Activated T-helper 2 cell treated with anti-CD3 and anti-CD28 coated beads, Interferon-gamma antibody, Interleukin-2, Interleukin-4, amounts not matched to agents 10 μg/mL and 5 μg/mL and 100 μg/mL, durations not matched to agents 14 hours and 24 hours and 36 hours (primary cell): ENCODE measurements at places on chromosomes 7 and 10. TPM values are rescaled to one million over a fixed set of nuclear protein-coding genes. Genes with fewer than 3 reads are reported as not detected.

- no peak for DNase-seq
Measured at GRCh38 chr10:43350156-43350555, 21.3 kb upstream of the FXYD4 start.

DNA sequence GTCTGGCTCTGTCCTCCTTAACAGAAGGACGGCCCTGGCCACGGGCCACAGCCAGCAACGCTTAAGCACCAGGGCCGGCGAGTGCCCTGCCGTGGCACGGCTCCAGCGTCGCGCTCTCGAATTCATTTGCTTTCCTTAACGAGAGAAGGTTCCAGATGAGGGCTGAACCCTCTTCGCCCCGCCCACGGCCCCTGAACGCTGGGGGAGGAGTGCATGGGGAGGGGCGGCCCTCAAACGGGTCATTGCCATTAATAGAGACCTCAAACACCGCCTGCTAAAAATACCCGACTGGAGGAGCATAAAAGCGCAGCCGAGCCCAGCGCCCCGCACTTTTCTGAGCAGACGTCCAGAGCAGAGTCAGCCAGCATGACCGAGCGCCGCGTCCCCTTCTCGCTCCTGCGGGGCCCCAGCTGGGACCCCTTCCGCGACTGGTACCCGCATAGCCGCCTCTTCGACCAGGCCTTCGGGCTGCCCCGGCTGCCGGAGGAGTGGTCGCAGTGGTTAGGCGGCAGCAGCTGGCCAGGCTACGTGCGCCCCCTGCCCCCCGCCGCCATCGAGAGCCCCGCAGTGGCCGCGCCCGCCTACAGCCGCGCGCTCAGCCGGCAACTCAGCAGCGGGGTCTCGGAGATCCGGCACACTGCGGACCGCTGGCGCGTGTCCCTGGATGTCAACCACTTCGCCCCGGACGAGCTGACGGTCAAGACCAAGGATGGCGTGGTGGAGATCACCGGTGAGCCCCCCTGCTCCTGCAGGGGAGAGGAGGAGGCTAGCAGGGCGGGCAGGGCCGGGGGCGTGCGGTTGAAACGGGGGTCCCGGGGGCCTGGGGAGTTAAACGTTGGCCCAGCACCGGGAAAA is at the start of gene HSPB1:
Gene HSPB1 (plus strand): TSS at position 327 of the 855 bp plus-strand sequence. CDS start 40 bp downstream, at position 367.
- DNase-seq = peak; percentile 54

The FAM13C gene
- not detected in 2 replicates for total RNA-seq

GRCh38 chr10:124663766-124664360 is 80.3 kb downstream of the FAM53B start:
- no peak for DNase-seq

The UCN3 gene
- not detected in 2 replicates for total RNA-seq

- no peak for DNase-seq
Measured at GRCh38 chr10:4249841-4250586, 465.0 kb upstream of the KLF6 start.

GRCh38 chr7:28483112-28483511 is 70.8 kb downstream of the CREB5 start:
- no peak for DNase-seq

- no peak for DNase-seq
Measured at GRCh38 chr7:80583901-80584300, 54.5 kb upstream of the CD36 start.

The DOCK1 gene
- 0.59 and 1.1 TPM in 2 replicates for total RNA-seq

The STOX1 gene
- total RNA-seq = 0.82 and 0.85 TPM in 2 replicates

DNA sequence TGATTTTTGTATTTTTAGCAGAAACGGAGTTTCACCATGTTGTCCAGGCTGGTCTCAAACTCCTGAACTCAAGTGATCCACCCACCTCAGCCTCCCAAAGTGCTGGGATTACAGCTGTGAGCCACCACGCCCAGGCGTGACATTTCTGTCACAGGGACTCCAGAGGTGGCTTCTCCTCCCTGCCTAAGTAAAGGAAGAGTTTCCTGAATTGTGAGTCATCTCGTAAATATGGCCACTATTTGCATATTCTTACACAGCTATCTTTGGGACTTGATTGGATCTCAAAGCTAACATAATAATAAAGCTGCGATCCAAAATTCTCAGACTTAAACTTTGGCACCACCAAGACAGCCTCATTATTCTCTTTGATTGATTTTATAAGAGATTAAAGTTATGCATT is 50.1 kb downstream of the ADARB2 start:
- DNase-seq = no peak

DNA sequence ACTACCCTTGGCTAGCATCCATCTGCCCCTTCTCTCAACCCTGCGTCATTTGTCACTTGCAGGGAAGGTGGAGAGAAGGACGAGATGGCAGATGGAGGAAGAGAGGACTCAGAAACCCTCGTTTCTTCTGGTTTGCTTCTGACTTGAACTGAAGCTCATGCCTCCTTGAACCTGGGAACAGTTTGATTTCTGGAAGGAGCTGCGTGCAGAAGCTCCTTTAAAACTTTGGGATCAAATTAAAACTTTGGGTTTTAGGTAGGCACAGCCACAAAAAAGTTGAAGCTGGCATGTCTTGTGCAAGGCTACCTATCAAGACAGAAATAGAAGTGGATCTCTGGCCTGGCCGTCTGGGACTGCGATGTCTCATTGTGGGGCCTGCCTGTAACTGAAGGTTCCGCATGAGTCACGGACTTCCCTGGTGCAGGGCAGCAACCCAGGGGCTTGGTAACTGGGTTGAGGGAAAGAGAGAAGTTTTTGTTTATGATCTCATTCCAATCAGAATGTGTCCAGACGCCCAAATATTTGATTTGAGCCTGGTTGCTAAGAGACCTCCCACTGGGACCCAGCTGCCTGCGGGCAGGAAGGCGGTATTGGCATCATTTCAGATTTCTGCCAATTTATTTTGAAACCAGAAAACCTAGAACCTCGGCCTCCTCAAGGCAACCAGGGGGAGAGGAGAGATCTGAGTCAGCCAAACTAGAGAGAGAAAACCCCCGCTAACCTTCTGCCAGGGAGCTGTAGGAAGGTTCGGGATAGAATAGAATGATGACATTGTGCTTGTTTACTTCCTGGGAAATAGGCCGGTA is 15.8 kb upstream of the CAMK1D start:
- no peak for DNase-seq

DNA sequence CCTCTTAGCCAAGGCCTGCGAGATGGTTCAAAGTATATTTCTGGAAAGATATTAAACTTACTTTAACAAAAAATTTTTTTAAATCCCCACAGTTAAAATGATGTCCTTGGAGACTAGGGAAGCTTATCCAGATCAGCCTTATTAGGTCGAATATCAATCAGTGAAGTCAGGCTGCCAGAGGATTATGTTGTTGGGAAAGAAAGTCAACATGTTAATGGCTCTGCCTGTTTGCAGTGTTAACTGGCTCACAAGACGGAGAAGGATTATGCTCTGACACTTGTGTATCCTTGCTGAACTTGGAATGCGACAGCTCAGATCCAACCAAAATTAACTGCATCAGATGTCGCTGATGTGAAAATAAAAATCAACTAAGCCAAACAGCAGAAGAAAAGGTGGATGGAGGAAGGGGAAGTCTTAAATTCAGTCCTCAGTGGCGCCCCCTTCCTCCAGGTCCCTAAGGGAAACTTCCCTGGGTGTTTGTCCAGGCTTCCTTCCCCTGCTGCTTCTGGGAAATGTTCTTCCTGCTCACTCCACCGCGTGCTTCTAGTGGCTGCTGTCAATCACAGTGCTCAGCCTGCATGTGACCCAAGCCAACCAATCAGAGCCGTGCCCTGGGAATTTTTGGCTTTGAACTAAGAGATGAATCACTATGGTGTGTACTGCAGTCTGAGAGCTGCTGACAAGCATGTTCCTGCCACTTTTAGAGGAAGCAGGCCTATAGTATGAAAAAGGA is 690.4 kb upstream of the NRP1 start:
- no peak for DNase-seq

DNA sequence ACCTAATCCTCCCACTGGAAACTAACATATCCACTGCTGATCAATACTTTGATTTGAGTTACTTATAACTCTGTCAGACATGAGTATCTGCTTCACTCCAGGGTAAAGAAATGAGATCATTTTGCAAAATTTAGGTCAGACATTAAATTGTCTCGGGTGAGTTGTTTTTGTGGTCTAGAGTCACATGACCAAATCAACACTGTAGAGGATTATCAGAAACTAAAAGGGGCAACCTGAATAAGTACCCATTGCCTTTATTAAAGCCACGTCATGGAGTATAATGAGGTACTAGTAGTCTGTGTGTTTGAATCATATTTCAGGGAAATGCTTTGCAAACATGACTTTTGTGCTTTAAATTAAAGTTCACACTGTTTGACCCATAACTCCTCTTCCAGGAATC is 107.7 kb upstream of the ADO start:
- DNase-seq = no peak

GRCh38 chr7:43522406-43523156 is 60.3 kb upstream of the STK17A start:
- no peak for DNase-seq

The HOXA4 gene
- total RNA-seq = not detected in 2 replicates

DNA sequence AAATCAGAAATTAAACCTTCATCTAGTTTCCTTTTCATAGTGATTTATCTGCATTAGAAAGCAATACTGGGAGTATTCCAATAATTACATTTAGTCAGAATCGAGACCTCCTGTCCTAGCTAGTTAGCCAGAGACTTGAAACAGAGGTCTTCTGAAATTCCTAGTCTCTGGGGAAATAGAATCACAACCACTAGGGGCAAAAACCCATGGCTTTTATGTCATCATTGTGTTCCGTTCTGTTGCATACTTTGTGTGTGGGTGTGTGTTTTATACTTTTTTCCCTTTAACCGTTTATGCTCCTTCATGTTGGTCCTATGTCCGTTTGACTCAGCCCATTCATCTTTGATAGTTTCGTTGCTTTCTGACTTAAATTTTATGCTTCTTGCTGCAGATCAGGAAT is 79.8 kb downstream of the RALA start:
- no peak for DNase-seq

The WIPF3 gene
- not detected in 2 replicates for total RNA-seq

DNA sequence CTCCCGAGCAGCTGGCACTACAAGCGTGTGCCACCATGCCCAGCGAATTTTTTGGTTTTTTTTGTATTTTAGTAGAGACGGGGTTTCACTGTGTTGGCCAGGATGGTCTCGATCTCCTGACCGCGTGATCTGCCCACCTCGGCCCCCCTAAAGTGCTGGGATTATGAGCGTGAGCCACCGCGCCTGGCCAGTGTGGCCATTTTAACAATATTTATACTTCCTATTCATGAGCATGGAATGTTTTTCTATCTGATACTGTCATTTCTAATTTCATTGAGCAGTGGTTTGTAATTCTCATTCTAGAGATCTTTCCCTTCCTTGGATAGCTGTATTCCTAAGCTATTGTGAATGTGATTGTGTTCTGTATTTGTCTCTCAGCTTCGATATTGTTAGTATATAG is 96.2 kb downstream of the GLCCI1 start:
- no peak for DNase-seq

DNA sequence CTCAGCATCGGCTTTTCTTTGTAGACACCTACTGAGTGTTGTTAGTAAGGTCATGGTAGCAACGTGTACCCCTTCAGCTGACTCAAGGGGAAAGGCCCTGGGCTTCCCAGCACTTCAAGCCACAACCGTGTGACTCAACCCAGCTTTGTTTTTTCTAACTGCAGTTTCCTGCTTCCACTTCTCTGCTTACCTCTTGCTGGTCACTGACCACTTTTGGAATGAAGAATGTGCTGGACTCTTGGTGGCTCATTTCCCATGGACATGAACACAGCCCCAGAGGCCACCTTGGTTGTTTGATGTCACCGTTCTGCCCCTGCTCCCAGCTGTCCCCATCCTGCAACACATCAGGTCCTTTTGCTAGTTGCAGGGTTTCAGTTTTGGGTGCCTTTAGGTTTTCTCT is 69.5 kb upstream of the ZNF438 start:
- DNase-seq = peak; percentile 54

DNA sequence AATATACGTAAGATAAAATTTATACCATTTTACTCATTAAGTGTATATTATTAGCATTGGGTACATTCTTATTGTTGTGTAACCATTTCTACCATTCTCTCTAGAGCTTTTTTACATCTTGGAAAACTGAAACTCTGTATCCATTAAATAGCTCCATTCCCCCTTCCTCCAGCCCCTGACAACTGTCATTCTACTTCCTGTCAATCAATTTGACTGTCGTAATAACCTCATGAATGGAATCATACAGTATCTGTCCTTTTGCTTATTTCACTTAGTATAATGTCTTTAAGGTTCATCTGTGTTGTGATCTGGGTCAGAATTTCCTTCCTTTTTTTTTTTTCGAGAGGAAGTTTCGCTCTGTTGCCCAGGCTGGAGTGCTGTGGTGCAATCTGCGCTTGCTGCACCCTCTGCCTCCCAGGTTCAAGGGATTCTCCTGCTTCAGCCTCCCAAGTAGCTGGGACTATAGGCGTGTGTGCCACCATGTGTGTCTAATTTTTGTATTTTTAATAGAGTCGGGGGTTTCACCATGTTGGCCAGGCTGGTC is 15.6 kb downstream of the ZRANB1 start:
- DNase-seq = no peak

GRCh38 chr7:157396316-157397035 is 59.7 kb downstream of the DNAJB6 start:
- DNase-seq = no peak

- DNase-seq = no peak
Measured at GRCh38 chr7:29363636-29364425, 169.3 kb downstream of the CHN2 start.

DNA sequence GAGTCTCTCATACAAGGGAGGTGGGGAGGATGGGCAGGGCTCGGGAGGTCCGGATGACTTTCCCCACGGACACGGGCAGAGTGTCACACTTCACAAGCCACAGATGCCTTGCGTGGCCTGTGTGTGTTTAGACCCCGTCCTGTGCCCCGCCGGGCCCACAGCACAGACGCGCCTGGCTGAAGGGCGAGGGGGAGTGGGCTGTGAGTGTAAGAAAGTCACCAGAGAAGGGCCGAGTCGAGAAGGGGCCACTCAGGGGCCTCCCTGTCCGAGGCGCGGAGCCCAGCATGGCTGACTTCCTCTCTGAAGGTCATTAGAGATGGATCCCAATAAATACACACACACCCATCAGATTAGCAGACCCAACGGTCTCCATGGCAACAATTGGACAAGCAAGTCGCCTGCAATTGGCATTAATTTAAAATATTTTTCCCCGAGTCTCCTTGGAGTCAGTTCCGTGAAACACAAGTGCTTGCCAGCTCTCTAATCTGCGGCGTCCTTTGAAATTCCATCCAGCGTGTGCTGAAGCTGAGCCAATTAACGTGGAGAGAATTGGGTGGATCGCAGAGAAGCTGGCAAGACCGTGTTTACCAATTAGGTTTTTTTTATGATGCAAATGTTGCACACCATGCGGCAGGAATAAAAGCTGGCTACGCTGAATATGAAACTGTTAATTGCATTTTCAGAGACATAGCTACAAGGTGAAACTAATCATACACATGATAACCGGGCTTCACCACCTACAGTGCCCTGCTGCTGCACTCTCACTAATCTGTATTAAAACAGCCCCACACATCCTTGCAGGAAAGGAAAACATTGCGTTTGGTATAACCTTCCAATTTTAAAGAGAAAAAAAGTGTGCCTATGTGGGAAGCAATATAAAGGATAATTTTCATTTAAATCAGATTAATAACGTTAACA is 571.2 kb downstream of the PTPRN2 start:
- DNase-seq = no peak
